ENCODE measurements at places on chromosomes 16 and 17.
A peak's percentile ranks its signal among the peaks of the same experiment; 100 is the strongest.

DNA sequence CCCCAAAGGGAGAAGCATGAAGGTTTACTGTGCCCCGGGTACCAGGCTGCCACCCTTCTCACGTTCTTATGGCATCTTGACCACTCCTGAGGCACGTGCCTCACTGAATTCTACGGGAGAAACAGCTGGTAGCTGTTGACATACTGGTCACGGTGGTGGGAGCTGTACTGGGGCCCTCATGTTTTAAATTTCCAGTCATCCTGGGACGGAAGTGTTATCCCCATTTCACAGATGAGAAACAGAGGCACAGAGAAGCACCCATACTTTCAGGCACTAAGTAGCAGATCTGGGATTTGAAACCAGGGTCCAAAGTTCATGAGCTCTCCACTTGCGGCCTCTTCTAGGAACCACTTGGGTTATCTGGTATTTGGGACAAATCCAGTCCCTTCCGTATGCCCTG, 26.3 kb upstream of the DOC2B start:
- no peak for DNase-seq

DNA sequence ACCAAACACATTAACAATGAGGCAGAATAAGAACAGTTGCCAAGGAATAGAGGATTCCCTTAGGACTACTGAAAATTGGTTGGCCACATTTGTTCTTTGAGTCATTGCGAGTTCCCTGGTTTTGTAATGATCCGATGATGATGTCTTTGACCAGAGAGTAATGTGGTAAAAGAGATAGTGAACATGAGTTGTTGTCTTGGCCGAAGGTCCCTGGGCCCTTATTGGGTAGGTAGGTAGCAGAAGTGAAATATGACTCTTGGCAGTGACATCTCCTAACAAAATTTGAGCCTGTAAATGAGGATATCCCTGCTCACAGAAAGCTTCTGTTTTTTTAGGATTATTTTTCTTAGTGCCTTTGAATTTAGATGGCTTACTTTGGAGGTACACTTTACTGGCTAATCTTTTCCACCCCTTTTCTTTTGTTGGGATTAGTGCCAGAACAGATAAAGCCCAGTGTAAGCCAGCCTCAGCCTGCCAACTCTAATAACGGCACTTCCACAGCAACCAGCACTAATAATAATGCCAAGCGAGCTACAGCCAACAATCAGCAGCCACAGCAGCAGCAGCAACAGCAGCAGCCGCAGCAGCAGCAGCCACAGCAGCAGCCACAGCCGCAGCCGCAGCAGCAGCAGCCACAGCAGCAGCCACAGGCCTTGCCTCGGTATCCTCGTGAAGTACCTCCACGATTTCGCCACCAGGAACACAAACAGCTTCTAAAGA, 47.2 kb downstream of the TNRC6A start:
- DNase-seq: no peak

GRCh38 chr17:13596241-13596923, 5.3 kb downstream of the HS3ST3A1 start:
- no peak for DNase-seq

DNA sequence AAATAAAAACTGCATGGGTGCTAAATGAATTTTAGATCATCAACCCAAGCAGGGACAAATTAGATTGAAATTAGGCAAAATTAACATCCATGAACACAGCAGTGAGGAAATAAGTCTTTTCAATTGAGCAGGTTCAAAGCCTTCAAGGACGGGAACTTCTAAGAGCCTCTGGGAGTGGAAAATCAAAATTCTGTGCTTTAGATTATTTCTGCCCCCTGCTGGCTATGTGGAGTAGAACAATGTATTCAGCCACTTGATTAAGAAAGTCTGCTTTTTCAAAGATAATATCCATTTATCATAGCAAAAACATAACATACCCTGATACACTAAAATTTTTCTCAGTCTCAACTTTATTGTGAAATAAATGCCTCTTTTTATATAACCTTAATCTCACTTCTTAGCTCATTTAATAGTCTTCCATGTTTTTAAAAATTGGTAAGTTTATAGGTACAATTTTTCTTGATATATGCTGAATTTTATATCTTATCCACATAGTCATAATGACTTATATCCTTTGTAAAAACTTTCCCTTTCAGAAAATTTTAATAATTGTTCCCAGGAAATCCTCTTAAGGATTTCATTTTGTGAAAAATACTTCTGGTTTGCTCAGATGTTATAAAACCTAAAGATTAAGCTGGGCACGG, 28.1 kb upstream of the NOL11 start:
- no peak for DNase-seq

GRCh38 chr17:75749545-75750389, 15.2 kb downstream of the GALK1 start:
- DNase-seq: peak; percentile 74

- DNase-seq: no peak
Observed at GRCh38 chr16:3599922-3600321, 11.5 kb downstream of the SLX4 start.

DNA sequence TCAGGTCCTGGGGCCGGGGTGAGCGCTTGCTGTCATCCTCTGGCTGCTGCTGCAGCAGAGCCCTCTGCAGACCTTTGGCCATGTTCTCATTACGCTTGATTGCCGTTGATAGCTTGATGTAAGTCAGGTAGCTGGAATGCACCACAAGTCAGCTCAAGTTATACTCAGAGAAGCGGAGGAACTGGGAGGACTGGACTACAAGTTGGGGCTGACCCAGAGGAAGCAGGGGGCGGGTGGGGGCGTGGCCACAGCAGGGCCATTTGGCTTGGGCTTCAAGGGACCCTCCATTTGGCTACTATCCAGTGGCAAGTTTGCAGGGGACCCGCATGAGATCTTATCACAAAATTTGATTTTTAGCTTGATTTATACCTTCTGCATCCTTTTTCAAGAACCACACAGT, 19.0 kb upstream of the EVPL start:
- no peak for DNase-seq

GRCh38 chr17:34726536-34727384, 147.4 kb downstream of the TMEM132E start:
- no peak for DNase-seq

GRCh38 chr17:61770043-61770442, 93.3 kb downstream of the BRIP1 start:
- DNase-seq: no peak

- no peak for DNase-seq
Observed at GRCh38 chr16:67579686-67580085, 17.4 kb downstream of the CTCF start.

- DNase-seq: no peak
Observed at GRCh38 chr17:44247876-44248736, 19.8 kb downstream of the SLC4A1 start.

GRCh38 chr17:9818760-9819159, 3.1 kb downstream of the GSG1L2 start:
- no peak for DNase-seq

DNA sequence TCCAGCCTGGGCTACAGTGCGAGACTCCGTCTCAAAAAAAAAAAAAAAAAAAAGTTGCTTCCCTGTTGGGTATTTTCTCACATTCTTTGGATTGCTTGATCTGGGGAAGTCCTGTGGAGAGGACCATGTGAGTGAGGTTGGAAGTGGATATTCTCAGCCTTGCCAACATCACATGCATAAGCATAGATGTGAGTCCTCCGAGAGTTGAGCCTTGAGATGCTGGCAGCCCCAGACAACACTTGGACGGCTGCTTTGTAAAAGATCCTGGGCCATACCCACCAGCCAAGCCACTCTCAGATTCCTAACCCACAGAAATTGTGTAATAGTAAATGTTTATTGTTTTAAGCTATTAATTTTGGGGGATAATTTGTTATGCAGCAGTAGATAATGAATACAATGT, 1570.0 kb upstream of the GOT2 start:
- DNase-seq: no peak

- DNase-seq: no peak
Observed at GRCh38 chr16:56311208-56312027, 113.9 kb downstream of the AMFR start.

DNA sequence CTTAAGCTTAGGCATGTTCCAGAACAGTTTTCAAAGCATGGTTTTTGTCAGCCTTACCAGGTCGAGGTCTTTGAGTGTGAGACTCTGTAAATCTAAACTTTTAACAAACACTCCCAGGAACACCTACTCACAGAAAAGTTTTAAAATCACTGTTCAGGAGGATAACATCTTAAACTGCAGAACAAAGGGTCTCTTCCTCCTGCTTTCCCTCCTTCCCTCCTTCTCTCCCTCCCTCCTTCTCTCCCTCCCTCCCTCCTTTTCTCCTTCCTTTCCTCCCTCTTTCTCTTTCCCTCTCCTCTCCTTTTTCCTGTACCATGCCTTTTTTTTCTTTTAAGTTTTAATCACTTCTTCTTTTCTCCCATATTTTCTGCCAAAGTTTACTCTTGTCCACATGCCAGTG, 153.5 kb upstream of the MAF start:
- DNase-seq: no peak

DNA sequence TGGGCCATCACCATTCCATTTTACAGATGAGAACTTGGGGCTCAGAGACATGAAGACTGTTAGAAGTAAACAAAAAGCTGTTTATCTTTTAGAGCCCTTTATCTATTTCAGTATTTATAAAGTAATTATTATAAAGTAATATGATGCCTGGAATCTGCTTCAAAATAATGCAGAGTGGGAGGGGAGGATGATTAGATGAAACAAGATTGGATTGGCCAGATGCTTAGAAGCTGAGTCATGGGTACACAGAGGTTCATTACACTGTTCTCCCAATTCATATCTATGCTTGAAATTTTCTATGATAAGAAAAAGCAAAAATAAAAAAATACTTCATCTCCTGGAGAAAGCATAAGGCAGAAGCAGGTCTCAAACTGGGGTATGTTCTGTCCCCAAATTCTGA, 29.4 kb downstream of the TOM1L2 start:
- no peak for DNase-seq

- peak; percentile 31 for DNase-seq
Observed at GRCh38 chr17:27879987-27880608, 13.1 kb downstream of the LYRM9 start.

DNA sequence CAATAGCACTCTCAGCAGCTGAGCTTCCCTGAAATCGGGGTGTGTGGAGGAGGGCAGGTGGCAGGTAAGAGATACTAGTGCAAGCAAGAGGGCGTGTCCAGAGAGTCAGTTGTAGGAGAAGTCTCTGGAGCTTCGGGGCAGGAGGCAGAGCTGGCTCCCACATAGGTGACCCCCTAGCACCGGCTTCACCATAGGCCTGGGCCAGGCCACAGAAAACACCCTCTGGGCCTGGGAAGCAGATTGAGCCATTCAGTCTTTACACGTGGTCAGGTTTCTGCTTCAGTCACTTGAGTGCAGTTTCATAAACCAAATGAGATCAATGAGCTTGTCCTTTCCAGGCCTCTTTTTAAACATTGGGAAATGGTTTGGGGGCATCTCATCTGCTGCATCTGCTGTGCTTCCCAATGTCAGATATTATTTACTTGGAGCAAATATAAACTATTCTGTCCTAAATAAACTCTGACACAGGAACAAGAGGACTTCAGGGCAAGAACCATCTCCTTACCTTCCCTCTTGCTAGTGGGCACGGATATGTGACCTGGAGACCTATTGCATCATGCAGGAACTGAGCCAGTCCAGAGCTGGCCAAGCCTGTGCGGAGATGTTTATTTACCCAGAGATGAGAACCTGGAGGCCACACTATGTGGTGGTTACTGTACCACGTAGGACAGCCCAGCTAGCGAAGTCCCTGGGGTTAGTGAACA, 16.1 kb downstream of the CCR7 start:
- DNase-seq: no peak

DNA sequence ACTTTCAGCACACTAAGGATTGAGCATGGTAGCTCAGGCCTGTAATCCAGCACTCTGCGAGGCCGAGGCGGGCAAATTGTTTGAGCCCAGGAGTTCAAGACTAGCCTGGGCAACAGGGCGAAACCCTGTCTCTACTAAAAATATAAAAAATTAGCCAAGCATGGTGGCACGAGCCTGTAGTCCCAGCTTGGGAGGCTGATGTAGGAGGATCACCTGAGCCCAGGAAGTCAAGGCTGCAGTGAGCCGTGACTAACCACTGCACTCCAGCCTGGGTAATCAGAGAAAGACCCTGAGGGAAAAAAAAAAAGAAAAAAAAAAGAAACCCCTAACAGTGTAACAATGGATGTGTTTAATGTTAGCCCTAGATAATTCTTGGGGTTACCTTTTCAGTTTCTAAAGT, 24.0 kb downstream of the PARN start:
- DNase-seq: no peak

- DNase-seq: no peak
Observed at GRCh38 chr17:42700586-42701289, 18.4 kb downstream of the CNTNAP1 start.

DNA sequence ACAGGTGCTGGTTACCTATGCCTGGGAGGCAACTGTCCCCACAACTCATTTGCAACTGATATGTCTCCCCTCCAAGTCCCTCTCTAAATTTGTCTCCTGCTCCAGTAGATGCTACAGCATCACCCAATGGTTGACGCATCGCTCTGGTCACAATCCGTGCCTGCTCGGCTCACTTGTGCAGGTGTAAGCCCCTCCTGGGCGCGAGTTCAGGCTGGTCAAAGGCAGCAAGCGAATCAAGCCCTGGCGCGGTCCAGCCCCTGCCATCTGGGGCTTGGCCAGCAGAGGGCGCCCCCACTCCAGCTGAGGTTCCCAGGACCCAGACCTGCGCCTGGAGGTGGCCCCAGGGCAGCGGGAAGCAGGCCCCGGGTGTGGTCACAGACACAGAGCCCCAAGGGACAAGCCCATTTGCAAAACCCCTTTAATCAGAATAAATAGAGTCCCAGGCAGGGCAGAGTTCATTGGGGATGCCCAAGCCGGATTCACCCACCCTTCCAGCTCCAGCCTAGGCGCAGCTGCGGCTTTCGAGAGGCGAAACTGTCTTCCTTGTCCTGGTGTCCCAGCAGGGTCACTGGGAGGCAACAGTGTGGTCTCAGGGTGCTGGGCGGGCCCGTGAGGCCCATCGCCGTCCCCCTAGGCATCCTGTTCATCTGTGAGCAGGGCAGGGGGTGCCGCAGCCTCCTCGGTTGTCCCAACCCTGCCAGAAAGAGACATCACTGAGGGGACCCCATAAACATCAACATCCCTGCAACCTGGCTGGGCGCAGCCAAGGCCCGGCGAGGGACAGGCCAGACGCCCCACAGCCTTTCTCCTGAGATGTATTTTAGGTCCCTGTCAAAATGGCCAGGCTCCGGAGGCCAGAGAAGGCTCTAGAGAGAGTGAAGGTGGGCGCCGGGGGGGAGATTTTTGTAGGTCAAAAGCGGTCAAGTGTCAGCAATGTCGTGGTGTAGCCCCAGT, 15.8 kb downstream of the TMC6 start:
- peak; percentile 64 for DNase-seq

DNA sequence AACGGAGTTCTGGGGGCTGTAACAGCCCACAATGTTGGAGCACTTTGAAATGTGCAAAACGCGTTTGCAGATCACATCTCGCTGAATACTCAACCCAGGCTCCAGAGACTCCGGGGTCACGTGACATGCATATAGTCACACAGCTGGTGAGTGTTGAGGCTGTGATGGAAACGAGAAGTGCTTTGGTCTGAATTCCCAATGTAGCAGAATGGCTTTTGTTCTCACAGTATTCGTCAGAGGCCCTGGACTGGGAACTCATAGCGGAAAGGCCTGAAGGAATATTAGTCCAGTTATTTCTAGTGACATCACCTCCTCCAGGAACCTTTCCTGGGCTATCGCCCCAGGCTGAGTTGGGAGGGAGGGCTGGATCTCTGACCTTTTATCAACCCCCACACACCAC, 95.8 kb upstream of the CRHR1 start:
- no peak for DNase-seq

GRCh38 chr17:37043201-37043600, 94.4 kb downstream of the AATF start:
- no peak for DNase-seq

Measured in stimulated activated CD8-positive, alpha-beta memory T cell treated with anti-CD3 and anti-CD28 coated beads, Interleukin-15, amount 100 ng/mL, for 48 hours (primary cell).